ENCODE measurements at places on chromosomes 13 and 19.

GRCh38 chr13:100381595-100382224, 206.9 kb downstream of the GGACT start:
- no peak for DNase-seq

- DNase-seq, result no peak
Measured at GRCh38 chr19:40231057-40231456, 4.6 kb upstream of the CCNP start.

DNA sequence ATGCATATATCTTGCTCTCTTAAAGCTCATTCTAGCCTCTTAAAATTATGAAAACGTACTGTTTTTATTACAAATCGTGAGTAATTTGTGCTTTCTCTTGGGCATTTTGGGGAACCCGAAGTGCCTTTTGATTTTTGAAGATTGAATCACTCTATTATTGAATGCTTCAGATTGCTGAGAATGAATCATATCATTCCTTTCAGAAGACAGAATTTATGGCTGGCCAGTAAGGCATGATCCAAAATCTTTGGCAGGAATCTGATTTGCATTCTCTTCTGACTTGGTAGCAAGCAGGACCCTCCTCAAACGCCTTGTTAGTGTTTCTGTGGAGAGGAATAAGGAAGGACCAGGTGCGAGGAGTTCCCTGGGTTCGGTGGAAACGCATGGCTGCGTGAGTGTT, 49.5 kb downstream of the STARD13 start:
- DNase-seq, result no peak

DNA sequence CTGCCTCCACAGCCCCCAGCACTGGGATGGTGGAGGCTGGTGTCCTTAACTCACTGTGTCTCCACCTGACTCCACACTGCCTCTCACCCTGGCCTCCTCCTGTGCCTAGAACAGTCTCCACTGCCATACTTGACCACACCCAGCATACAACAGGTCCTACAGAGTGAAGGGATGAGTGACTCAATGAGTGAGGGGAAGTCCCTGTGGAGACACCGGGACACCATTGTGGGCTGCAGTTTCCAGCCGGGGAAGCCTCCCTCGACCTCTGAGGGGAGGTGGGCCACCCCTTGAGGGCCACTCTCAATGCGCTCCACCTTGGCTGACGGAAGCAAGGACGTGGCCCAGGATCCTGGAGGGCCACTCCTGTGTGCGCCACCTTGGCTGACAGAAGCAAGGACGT, 2.8 kb upstream of the ZNF135 start:
- DNase-seq, result no peak

- DNase-seq, result no peak
Measured at GRCh38 chr19:18091217-18091608, 4.5 kb upstream of the IL12RB1 start.

GRCh38 chr19:20472854-20473253, 92.7 kb downstream of the ZNF737 start:
- DNase-seq, result no peak

GRCh38 chr13:67238277-67238859, 8.2 kb upstream of the PCDH9 start:
- no peak for DNase-seq

Data from caudate nucleus (tissue), 63 donors.